Activated CD4-positive, alpha-beta T cell treated with anti-CD3 and anti-CD28 coated beads for 1 hour (primary cell): ENCODE measurements at places on chromosomes 7 and 10.

DNA sequence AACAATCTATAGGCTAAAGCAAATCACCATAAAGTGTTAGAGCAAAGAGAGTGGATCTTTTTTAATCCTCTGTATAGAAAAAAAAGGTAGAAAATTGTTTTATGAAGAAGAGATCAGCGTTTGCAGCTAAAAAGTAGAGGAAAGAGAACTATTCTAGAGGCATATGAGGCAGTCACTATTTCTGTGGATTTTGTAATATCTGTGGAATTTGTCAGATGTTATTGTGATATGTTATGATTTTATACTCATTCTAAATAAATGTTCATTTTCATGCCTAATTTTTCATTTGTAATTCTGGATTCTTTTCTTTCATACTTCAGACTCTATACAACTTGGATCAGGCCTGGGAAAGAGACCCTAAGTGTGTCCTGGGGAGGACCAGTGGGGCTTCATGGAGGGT is 295.0 kb upstream of the LYZL1 start:
- no peak for DNase-seq

GRCh38 chr7:113085781-113086390 is 741 bp downstream of the GPR85 start:
- DNase-seq = no peak

- no peak for DNase-seq
Measured at GRCh38 chr7:44460325-44460724, 30.1 kb downstream of the NUDCD3 start.

DNA sequence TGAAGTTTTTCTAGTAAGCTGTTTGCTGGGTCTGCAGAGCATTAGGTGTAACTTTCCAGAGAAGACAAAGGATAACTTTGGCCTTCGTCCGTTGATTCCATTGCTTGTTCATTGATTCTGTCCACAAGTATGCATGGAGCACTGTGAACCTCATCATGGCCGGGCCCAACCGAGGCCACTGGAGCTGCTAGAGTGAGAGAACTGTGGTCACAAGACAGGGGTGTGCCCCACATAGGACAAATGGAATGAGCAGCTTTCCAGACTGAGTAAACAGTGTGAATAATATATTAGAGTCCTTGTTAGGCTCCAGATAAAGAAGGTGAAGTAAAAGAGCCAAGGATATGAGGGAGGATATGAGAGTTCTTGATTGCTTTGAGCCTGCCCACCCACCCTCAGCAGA is 24.9 kb downstream of the MBL2 start:
- DNase-seq = no peak

DNA sequence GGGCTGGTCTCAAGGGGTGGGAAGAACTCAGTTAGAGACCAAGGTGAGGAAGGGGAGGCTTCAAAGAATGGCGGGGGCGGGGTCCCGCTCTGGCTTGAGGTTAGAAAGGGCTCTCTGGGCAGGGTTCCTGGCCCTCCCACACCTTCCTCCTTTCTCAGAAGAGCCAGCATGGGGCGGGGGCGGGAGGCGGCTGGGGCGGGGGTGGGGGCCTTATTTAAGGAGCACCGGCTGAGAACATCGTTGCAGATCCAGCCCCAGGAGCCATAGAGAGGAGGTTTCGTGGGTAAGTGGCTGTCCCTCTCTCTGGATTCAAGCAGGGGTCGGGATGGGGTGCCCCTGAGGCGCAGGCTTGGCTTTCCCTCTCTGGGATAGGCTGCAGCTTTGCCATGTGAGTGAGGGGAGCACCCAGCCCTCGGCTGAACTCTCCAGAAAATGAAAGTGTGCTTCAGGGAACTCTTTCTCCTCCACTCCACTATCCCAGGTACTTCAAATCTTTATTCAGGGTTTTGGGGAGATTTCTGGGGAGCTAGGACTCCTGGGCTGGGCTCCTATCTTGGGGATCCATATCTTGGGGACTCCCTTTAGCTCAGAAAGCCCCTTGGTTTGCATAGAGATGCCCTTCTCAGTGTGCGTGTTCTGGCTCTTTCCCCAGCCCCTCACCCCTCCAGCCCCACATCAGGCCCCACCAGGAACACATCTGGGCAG is 3.3 kb upstream of the CUEDC2 start:
- DNase-seq = no peak

GRCh38 chr7:101896941-101897340 is 79.5 kb downstream of the CUX1 start:
- DNase-seq = no peak

DNA sequence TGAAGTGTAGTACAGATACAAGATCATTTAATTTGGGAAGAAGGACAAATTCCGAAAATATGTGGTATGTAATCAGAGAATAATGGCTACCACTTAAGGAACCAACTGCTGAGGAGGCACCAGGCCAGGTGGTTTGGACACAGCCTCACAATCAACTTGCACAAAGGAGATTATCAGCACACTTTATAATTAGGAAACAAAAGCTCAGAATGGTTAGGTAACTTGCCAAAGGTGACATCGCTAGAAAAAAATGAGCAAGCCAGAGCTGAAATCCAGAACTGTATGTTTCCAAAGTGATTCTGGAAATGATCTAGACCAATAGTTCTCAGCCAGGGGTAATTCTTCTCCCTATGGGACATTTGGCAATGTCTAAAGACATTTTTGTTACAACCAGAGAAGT is 36.6 kb downstream of the ERCC6 start:
- DNase-seq = no peak

- DNase-seq = no peak
Measured at GRCh38 chr10:130484468-130485180, 348.4 kb downstream of the GLRX3 start.

DNA sequence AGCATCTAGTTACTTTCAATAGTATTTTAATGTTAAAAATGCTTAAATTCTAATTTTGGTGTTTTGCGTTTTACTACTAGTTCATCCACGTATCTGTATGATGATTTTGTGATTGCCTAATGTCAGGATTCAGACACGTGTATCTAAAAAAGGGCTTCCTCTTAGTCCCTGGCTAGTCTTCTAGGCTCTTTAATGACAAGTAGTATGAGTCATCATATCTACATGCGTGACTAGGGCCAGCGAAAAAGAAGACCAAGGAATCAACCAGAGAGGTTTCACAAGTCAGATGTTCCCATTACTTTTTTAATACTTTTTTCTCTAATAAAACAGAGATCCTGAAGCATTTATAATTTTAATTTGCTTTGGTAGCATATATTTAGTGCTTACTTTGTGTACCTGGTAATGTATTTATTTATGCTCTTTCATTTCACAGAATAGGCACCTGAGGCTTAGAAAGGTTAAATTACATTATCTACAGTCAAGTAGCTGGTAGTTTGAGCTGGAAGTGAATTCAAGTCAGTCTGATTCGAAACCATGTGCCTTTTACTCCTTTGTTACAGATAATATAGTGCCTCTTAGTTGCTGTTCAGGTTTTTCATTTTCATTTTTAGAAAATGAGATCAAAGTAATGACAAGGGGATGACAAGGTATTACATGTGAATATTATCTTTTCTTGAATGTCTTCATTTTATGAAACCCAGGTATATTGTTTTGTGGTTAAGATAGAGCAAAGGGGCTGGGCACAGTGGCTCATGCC is 140.3 kb downstream of the FOXP2 start:
- no peak for DNase-seq

DNA sequence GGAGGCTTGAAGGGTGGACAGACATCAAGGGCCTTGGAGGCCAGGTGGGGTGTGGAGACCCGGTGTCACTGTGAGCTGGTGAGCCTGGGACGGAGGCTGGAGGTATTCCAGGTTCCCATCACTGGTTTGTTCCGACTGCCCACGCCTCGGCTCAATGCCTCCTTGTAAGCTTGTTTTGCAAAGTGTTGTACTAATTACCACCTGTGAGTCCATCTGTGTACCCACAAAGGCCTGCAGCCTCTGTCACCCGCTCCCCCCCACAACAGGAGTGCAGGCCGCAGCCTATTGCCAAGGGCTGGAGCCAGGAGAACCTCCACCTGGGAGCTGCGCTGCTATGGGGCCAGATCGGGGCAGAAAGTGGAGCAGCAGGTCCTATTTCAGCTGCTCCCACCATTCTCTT is 521.8 kb upstream of the DPP6 start:
- DNase-seq = no peak

GRCh38 chr10:123635745-123636144 is 30.4 kb upstream of the GPR26 start:
- DNase-seq = no peak

- no peak for DNase-seq
Measured at GRCh38 chr7:128165927-128166420, 75.1 kb upstream of the LEP start.

GRCh38 chr7:75054744-75055143 is 18.9 kb downstream of the RCC1L start:
- DNase-seq = no peak

DNA sequence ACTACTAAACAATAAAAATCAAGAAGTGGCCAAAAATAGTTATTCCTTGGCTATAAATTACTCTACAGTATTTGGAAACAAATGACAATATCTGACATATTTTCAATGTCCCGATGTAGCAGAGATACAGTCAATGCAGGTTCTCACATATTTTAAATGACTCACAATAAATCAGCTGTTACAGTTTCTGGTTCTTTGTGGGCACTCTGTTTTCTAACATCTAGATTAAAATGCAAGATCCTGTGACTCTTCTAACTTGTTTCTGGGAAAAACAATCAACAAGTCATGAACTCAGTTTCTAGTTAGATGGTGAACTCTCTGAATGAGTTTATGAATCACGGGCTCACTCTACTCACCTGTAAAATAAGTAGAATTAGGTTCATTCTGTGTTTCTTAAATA is 849.6 kb upstream of the MBL2 start:
- no peak for DNase-seq

DNA sequence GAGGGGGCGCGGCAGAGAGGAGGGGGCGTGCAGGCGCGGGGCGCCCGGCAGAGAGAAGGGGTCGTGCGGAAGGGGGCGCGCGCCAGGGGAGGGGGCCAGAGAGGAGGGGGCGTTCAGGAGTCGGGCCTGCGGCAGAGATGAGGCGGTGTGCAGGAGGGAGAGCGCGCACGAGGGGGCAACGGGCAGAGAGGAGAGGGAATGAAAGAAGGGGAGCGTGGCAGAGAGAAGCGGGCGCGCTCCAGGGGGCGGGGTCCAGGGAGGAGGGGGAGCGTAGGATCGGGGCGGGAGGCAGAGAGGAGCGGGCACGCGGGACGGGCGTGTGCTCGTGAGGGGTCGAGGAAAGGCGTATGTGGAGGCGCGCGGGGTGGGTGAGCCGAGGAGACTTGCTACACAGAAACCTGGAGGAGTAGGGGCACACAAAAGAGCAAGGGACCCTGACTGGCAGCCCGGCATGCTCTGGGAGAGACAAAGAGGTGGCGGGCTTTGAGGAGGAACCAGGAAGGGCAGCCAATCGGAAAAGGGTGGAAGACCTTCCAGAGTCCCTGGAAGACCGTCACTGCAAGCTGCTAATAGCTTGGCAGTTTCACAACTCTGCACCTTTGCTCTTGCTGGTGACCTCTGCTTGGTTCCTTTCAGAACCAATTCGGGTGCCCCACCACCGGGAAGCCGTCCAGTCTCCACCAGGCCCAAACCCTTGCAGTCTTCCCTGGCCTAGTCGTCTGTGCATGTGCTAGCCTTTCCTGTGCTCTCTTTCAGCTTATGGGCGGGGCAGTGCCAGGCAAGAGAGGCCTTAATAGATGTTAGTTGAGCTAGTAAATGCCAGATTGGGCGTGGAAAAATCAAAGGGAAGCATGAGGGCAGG is 639 bp downstream of the DYDC2 start:
- no peak for DNase-seq
